ENCODE measurements at places on chromosomes 2 and 18. TPM values are rescaled to one million over a fixed set of nuclear protein-coding genes. Genes with fewer than 3 reads are reported as not detected.

MLPH gene
- 6.0 TPM for total RNA-seq

- DNase-seq, result no peak
Measured at GRCh38 chr2:79428745-79429144, 84.1 kb upstream of the CTNNA2 start.

DNA sequence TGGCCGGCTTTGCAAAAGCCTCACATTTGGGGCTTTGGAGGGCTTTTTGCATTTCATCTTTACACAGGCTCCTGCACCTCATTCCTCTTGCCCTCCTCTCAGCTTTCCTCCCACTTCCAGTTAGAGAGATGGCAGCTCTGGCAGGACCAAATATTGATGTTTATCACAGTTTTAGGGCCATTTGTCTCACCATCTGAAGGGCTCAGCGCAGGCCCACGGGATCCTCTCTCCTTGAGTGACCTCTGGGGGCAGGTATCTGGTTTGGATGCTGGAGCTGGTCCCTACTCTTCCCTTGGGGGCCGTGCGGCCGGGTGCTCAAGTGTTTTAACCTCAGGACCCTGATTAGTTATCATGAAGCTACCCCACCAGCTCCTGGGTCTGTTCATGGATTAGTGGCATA is 19.9 kb downstream of the ATOH8 start:
- no peak for DNase-seq

- DNase-seq, result no peak
Measured at GRCh38 chr2:143473216-143473615, 344.0 kb downstream of the ARHGAP15 start.

- no peak for DNase-seq
Measured at GRCh38 chr2:8694737-8695136, 12.9 kb downstream of the ID2 start.

DNA sequence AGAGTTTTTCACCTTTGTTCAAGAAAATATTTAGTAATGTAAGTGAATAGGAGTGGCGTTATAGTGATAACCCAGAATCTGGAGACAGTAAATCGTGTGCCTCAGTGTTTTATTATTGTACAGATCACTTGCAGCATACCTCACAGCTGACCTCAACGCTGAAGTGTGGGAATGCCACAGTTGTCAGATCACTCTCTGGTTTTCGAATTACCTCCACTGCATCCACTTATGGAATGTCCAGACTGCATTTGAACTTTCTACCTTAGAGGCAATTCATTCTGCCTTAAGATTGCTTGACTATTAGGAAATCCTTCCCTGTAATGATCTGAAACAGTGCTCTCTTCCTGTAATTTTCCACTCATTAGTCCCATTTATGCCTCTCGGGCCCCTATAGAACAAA is 164.5 kb upstream of the ALPP start:
- DNase-seq, result no peak

GRCh38 chr18:67650686-67651385 is 134.3 kb upstream of the DSEL start:
- no peak for DNase-seq

DNA sequence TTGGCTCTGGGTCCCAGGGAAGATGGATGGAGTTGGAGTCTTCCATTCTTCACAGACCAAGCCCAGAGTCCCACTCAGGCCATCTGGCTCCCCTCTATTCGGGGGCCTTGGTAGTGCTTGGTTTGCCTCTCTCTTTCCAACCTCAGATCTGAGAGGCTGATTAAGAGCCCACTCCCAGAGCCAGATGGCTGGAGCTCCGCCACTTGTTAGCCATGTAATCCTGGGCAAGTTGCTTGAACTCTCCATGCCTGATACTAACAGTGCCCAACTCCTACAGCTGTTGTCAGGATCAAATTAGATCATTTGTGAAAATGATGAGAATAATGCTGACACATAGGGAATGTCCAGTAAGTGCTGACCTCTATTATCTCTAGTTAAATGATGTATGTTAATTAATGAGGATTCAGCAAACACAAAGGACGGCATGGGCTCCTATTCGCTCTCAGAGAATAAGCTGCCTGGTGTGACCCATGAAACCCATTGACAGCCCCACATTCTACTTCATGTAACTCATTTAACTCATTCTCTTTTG is 46.6 kb upstream of the SLC14A1 start:
- DNase-seq, result no peak

FN1 gene
- 3,239 TPM for total RNA-seq

DNA sequence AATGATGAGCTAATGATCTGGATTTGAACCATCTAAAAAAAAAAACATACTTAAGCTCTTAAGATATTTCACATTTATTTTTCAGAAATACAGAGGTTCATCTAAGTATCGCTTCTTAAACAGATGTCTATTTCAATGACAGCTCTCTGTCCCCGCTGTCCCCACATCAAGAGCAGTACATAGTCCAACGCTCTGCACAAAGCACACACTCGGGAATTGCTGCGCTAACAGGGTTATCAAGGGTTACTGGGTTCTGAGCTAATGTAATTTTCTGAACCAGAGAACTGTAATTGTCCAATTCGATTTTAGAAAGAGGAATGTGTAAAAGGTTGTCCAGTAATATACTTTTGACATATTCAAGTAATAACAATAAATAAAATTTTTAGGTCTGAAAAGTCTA is 58.8 kb upstream of the ST8SIA5 start:
- DNase-seq, result no peak

- DNase-seq, result no peak
Measured at GRCh38 chr2:188485496-188485895, 193.8 kb downstream of the GULP1 start.

RAD51AP2 gene
- not detected for total RNA-seq

- DNase-seq, result no peak
Measured at GRCh38 chr2:129757366-129757914, 222.0 kb upstream of the RAB6C start.

GRCh38 chr2:12934146-12934756 is 217.5 kb downstream of the TRIB2 start:
- no peak for DNase-seq

DNA sequence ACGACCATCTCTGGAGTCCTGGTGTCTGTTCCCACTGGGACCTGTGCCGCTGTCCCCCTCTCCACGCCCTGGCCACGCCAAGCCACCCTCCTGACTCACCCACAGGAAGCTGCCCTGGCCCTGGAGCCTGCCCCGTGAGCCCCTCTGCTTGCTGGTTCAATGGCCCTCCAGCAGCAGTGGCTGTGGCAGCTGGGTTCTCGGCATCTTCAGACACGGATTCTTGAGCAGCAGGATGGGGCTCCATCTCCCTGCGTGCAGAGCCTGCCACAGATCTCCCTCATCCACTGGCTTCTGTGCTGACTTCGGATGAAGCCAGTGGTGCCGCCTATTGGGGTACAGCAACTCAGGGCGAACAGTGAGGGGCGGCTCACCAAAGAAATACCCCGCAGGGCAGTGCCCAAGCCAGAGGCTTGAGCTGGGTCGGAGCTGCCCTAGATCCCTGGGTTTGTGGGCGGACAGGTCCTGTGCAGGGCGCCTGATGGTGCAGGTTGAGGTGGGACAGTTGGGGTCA is 14.0 kb downstream of the CAPN10 start:
- no peak for DNase-seq

FBXO48 gene
- 1.3 TPM for total RNA-seq

COQ10B gene
- 29.5 TPM for total RNA-seq

DNA sequence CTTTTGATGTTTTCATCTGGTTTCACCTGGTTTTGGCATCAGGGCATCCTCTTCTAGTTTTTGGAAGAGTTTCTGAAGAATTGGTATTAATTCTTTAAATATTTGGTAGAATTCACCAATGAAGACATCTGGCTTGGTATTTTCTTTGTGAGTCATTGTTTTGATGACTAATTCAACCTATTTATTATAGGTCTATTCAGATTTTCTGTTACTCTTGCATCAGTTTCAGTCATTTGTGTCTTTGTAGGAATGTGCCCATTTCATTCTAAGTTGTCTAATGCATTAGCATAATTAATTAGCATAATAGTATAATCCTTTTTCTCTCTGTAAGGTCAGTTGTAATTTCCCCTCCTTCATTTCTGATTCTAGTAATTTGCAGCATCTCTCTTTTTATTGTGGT is 8.0 kb downstream of the GNLY start:
- DNase-seq, result no peak

HOXD4 gene
- 7.2 TPM for total RNA-seq

SERPINB4 gene
- not detected for total RNA-seq

DNA sequence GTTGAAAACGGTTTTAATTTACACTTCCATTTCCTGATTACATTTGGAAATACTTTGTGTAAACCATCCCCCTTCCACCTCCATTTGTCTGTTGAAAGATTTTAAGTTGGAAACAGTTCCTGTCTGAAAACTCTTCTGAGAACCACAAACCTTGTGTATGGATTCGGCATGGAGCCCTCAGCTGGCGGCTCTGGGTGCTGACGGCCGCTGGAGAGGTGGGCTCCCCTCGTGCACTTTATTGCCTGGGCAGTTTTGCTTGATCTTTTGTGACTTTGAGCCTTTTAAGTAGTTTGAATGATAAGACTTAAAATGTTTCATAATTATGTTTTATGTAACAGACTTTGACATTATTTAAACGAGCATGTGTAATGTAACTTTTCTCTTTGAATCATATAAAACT is 11.1 kb downstream of the KLF11 start:
- peak; percentile 43 for DNase-seq

- no peak for DNase-seq
Measured at GRCh38 chr2:145197944-145198343, 678.0 kb upstream of the ZEB2 start.

DNA sequence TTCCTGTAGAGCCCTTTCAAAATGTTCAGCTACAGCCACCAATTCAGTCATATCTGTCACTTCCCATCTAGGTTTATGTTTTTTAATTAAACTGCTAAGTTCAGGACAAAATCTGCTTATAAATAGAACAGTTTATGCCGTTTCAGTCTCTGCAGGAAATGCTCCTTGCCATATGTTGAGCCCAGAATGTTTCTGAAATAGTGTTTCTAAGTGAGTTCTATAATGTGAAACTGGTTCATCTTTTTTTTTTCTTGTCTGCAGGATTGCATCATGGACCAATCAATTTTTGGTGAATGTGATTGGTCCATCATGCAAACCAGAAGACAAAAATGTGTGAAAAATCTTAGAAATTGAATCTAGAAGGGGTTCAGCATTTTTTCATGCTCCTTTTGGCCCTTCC is 30.2 kb upstream of the RHOB start:
- DNase-seq, result no peak

GALNT13 gene
- total RNA-seq, result 6.2 TPM

ASB18 gene
- not detected for total RNA-seq

FBXO36 gene
- 2.6 TPM for total RNA-seq

DNA sequence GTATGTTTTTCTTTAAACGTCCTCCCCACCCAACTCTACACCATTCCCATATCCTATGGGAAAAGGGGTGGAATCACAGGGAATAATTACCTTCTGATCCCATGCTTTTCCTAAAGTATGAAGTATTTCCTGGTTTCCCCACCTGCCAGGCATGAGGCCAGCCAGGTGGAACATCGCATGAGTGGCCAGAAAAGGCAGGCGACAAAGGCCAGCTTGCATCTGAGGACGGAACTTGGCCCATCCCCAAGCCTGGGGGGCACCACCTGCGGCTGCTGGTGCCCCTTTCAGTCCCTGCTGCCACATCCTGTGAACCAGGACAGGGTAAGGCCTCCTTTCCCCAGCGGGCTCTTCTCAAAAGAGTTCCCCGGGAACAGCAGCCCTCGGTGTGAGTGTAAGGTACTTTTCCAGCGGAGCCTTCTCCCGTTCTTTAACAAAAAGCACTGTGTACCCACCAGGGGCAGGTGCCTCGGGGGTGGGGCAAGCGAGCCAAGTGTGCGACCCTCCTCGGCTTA is 1.2 kb upstream of the ERFE start:
- DNase-seq, result peak; percentile 36
